ENCODE measurements at places on chromosomes 12 and 14. TPM values are rescaled to one million over a fixed set of nuclear protein-coding genes. Genes with fewer than 3 reads are reported as not detected.
A peak's percentile ranks its signal among the peaks of the same experiment; 100 is the strongest.

DNA sequence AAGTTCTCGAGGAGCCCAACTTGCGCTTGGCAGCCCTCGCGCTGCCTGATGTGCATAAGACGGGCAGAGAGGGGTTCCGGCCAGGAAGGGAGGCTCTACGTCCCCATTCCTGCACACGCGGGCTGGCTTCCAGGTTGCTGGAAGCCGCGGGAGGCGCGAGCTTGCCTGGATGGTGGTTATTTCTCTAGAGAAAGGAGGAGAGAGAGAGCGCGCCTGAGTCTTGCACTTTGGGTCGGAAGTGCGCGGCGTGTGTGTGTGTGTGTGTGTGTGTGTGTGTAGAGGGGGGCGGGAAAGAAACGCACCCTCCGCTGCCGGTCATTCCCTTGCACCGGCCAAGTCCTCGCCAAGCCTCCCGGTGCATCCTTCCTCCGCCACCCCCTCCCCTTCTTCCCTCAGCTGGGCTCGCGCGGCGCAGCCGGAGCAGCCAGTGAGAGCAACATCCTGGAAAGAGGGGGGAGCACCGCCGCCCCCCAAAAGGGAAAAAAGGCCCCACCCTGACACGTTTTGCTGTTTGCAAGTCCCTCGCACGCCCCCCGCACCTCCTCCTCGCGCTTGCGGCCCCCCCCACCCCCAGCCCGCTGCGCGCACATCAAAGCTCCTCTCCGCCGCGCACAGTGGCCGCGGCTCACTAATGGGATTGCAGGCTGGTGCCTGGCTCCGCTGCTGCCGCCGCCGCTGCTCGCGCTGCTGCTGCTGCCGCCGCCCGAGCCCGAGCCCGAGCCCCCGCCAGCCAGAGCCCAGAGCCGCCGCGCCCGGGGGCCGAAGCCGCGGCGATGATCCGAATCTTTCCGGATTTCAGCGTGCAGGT is 4.4 kb upstream of the NPAS3 start:
- peak overlapping the region; percentile 99 for H3K27ac ChIP-seq
- peaks cover 51% of the 10 kb centered on the region for H3K4me1 ChIP-seq
- H3K36me3 ChIP-seq: no peaks in the 10 kb centered on the region
- DNase-seq: peak; percentile 62

DNA sequence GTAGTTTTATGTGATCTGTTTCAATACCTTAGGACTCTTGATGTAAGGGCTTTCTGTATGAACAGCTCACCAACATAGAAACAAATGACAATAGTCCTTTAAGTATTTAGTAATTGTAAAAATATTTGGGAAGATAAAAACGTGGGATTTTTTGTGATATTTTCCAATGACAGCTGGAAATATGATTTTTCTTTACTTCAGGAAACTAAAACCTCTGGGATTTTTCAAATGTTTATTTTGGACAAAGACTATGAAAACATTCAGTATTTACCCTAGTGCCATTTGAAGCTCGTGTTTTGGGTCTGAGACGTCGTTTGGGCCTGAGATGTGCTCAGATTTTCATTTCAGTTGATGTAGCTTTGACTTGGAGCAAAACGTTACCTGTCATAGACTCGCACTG is 240.0 kb downstream of the BMP4 start:
- H3K4me3 ChIP-seq: no peak overlapping the region
- no peak overlapping the region for H3K27ac ChIP-seq
- no peak for DNase-seq
- peaks cover 4% of the 10 kb centered on the region for H3K27me3 ChIP-seq
- peaks cover 7% of the 10 kb centered on the region for H3K36me3 ChIP-seq
- no peaks in the 10 kb centered on the region for H3K4me1 ChIP-seq

DNA sequence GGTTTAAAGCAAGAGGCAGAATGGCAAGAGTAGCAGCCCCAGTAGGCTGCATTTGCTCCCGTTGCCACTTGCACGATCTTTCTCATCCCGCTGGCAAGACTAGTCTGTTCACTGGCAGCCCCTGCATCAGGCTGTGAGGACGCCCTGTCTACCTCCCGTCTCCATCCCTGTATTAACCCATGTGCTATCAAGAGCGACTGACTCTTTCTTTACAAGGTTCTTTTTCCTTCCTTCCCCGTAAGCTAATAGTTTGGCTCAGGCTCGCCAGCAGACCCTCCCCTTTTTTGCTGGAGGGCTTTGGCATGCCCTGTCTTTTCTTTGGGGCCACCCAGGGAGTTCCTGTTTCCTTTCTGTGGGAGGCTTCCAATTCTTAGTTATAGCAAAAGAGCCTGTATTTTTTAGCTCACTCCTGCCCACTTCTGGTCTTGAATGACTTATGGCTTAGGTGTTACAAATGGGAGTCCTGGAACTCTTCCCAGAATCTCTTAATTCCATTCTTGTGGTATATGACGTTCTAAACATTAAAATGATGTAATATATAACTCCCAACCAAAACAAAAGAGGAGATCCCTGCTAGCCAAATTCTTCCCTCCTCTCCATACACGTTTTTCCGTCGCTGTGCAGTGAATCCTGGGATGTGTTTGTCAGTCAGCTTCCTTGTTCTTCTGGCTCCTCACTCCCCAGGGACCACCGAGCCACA is 149.0 kb downstream of the PRKCH start:
- H3K4me3 ChIP-seq: peak overlapping the region; percentile 15
- H3K27me3 ChIP-seq: peaks cover 31% of the 10 kb centered on the region
- peaks cover 33% of the 10 kb centered on the region for H3K4me1 ChIP-seq

DNA sequence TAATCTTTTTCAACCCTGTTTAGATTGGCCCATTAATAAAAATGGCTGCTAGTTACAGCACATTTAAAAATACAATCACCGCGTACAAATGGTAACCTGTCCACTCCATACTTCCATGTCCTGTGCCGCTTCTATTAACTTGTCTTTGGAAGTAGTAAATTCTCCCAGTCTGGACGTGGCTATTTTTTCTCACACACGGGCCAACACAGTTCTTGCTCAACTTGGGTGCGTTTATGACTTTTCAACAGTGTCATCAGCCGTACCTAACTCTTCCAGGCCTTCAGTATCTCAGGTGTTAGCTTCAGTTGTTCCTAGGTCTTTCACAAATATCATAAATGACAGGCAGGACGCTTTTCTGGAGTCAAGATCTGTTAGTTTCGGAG is 475 bp upstream of the PCNX1 start:
- peak overlapping the region; percentile 71 for H3K4me3 ChIP-seq
- DNase-seq: no peak
- peaks cover 43% of the 10 kb centered on the region for H3K4me1 ChIP-seq
- no peak overlapping the region for H3K27ac ChIP-seq

- no peak overlapping the region for H3K27ac ChIP-seq
- no peak for DNase-seq
- H3K36me3 ChIP-seq: peaks cover 4% of the 10 kb centered on the region
- H3K27me3 ChIP-seq: no peaks in the 10 kb centered on the region
Observed at GRCh38 chr14:67564236-67564635, 31.1 kb downstream of the PLEKHH1 start.

- peaks cover 7% of the 10 kb centered on the region for H3K36me3 ChIP-seq
- peaks cover 4% of the 10 kb centered on the region for H3K27me3 ChIP-seq
- H3K4me3 ChIP-seq: peak overlapping the region; percentile 32
Observed at GRCh38 chr12:122064780-122065588, 13.6 kb upstream of the MLXIP start.

GRCh38 chr12:79692860-79693577 is 2.3 kb upstream of the PAWR start:
- DNase-seq: no peak
- no peak overlapping the region for H3K27ac ChIP-seq
- peaks cover 40% of the 10 kb centered on the region for H3K27me3 ChIP-seq
- peaks cover 27% of the 10 kb centered on the region for H3K4me1 ChIP-seq
- no peaks in the 10 kb centered on the region for H3K36me3 ChIP-seq

- H3K27me3 ChIP-seq: peaks cover 12% of the 10 kb centered on the region
- no peaks in the 10 kb centered on the region for H3K36me3 ChIP-seq
- DNase-seq: no peak
- H3K27ac ChIP-seq: no peak overlapping the region
Observed at GRCh38 chr12:11958221-11959091, 112.3 kb upstream of the BCL2L14 start.

MIPOL1 gene
- 17.4 TPM for total RNA-seq

KCNJ8 gene
- total RNA-seq: 4.6 TPM

DIO2 gene
- total RNA-seq: 0.41 TPM

Measured in neural crest cell (in vitro differentiated cells).